Gastroesophageal sphincter (tissue), 4 donors: ENCODE measurements at places on chromosomes 11 and 22. TPM values are rescaled to one million over a fixed set of nuclear protein-coding genes. Genes with fewer than 3 reads are reported as not detected.

The PHLDB1 gene
- total RNA-seq: 109 TPM

- no peak for ATAC-seq
These were observed 15.8 kb upstream of the TCF20 start for GRCh38 chr22:42286205-42286604.

- ATAC-seq: no peak
These were observed 116.9 kb downstream of the TRIM29 start for GRCh38 chr11:120020981-120021380.

The HEPN1 gene
- total RNA-seq: 0.67 TPM

GRCh38 chr11:46534711-46535110 lies 59.1 kb downstream of the AMBRA1 start:
- ATAC-seq: no peak

DNA sequence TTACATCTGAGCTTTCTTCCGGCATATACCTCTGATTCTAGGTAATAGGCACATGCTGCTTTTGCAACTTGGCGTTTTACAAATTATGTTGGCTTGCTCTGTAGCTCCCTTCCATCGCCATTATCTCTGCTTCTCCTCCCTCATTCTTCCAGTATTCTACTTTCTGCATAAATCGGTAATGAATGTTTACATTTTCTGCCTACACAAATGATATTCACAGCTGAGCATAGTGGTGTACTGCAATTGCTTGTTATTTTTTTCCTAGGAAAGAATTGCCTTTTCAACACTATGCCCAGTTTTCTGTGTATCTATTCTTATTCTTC lies 18.9 kb downstream of the MED15 start:
- no peak for ATAC-seq

DNA sequence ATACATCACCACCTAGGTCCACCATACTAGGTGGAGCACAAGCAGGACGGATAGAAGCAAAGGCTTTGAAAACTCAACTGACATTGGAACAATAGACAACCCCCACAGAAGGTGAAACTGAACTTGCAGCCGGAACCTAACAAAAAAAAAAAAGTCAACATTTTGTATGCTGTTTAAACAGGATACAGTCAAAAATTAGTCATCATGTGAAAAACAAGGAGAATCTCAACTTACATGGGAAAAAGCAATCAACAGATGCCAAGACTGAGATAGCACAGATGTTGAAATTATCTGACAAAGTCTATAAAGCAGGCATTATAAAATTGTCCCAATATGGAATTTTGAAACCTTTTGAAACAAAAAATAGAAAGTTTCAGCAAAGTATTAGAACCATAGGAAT lies 123.8 kb downstream of the RAB38 start:
- no peak for ATAC-seq

The ZNF195 gene
- 16.6 TPM for total RNA-seq
